Cardiac fibroblast (primary cell): ENCODE measurements at places on chromosomes 2 and 18.
A peak's percentile ranks its signal among the peaks of the same experiment; 100 is the strongest.

DNA sequence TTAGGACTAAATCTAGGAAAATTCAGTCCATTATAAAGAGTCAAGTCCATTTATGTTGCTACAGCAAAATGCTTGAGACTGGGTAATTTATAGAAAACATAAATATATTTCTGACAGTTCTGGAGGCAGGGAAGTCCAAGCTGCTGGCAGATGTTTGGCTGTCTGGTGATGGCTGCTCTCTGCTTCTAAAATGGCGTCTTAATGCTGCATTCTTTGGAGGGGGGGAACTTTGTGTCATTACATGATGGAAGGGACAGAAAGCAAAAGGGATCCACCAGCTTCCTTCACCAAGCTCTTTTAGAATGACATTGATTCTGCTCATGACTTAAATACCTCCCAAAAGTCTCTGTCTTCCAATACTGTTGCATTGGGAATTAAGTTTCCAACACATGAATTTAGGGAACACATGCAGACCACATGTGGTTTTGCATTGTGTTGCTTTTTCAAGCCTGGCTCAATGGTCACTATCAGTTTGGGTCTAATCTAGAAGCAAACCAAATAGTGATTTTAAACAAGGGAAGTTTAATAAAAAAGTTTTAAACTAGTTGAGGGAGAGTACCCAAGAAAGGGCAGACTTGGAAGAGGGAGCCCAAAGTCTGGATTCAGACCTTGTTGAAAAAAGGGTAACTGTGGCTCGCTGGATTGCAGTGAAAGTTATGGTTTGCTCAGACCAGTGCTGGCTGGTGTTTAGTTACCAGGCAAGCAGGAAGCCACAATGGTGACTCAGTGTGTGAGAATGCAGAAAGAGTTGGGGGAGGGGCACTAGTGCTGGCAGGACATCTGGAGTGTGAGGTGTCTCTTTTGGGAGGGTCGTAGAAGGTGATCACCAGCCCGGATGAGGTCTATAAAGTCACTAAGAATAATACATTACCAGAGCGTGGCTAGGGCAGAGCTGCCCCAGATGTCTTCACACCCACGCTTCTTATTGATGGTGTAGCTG is 30.8 kb downstream of the C18orf54 start:
- DNase-seq: peak; percentile 79

DNA sequence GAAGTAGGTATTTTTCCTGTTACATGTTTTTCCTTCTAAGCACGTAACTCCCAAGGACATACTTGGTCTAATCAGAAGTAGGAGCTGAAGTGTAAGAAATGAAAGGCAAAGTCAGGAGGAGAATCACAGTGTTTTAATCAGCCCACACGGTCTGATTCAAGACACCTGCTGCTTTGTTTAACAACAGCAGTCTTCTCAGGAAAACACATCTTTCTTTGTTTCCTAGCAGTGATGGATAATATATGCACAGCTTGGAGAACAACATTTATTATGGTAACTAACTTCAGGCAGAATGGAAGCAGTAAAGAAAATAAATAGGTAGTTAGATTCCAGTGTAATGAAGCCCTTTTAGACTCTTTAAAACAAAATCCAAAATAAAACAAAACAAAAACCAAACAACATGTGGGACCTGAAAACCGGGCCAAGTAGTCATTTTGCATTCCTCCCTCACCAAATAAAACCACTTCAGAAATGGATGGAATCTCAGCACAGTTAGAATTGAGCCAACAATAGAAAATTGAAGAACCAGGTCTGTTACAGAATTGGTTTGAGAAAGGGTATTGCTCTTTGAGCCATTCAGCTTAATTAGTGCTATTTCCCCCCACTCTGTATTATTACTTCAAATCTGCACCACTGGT is 61.1 kb upstream of the UGP2 start:
- DNase-seq: no peak

- DNase-seq: no peak
Measured at GRCh38 chr2:234111523-234111922, 61.0 kb downstream of the SPP2 start.

DNA sequence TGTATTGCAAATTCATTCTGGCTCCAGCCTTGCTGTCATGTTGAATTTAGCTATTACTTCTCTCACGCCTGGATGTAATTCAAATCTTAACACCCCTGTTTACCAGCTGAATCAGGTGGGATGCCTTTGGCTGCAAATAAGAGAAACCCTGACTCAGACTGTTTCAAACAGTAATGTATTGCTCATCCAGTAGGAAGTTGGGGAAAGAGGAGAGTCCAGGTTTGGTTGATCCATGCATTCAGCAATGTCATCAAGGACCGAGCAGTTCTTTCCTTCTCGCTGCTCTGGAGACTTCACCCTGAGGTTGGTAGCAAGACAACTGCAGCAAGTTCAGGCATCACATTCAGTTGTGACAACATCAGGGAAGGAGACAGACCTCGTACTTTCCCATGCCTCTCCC is 6.4 kb upstream of the DARS1 start:
- DNase-seq: no peak

DNA sequence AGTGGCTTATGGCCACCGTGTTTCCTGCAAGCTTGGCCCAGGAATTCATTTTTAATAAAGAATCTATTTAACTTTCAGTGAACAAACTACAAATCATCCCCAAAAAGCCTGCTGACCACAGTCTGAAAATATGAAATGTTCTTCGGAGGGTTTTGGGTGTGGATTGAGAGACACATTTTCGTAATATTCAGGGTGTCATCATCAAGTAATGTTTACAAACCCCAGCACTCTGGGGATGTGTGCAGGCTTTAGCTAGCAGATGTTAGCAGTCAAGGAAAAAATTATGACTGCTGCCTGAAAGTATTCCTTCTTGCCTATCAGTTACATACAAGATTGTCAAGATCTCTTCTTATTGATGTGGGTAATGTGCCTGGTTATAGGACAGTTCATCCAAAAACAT is 143.9 kb upstream of the FN1 start:
- peak; percentile 98 for DNase-seq

- peak; percentile 92 for DNase-seq
Measured at GRCh38 chr2:226802573-226802972, 3.0 kb upstream of the IRS1 start.

GRCh38 chr2:9282128-9283112 is 75.8 kb downstream of the ASAP2 start:
- DNase-seq: no peak

DNA sequence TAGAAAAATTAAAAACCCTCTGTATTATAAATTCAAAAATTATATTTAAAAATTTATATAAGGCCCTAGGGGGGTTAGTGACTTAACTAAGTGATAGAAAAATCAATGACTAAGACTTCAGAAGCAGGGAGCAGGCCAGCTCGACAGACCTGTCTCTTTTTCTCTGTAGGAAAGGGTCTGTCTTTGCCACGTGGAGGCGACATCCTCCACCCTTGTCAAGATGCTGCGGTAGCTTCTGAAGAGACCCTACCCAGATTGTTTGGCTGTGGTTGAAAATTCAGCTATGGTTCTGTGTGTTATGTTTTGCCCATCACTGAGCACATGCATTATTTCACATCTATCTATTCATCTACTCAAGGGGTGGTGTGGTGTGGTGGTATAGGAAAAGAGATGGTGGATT is 8.2 kb upstream of the SLC4A3 start:
- DNase-seq: no peak

- peak; percentile 42 for DNase-seq
Measured at GRCh38 chr2:204019572-204020501, 83.3 kb downstream of the ICOS start.

GRCh38 chr2:195392446-195393336 is 264.3 kb upstream of the SLC39A10 start:
- DNase-seq: no peak

- no peak for DNase-seq
Measured at GRCh38 chr2:88808652-88809051, 117.2 kb downstream of the RPIA start.

GRCh38 chr18:24014986-24015638 is 558 bp downstream of the TTC39C start:
- DNase-seq: peak; percentile 70

DNA sequence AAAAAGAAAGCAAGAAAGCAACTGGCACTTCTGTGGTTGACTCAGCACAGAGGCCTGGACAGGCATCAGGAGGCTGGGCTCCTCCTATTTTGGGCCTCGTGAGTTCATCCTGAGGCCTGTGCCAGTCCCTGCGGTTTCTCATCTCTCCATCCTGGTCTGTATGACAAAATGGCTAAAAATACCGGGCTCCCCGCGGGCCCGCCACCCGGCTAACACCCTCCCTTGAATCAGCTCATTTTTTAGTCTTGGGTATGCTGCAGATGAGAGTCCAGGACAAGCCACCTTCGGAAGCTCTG is 62.3 kb upstream of the YWHAQ start:
- peak; percentile 79 for DNase-seq

DNA sequence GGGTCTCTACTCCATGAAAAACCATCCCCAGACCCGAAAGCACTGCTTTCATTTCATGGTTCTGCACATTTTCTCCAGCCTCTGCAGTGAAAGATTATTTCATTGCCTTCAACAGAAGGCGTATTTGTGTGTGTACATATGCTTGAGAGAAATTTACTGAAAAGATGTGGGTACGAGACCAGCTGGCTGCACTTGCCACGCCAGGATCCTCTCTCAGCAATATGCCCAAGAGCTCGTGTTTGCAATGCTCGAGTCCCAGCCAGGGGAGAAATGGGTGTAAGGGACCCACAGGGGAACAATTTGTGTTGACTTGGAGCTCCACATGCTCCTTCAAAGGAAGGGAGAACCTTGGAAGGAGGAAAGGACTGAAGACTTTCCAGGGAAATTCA is 37.3 kb downstream of the TMEM177 start:
- DNase-seq: no peak
